ENCODE measurements at places on chromosomes 3 and 15.

GRCh38 chr3:123105201-123106189 is 38.7 kb downstream of the PDIA5 start:
- DNase-seq = no peak

DNA sequence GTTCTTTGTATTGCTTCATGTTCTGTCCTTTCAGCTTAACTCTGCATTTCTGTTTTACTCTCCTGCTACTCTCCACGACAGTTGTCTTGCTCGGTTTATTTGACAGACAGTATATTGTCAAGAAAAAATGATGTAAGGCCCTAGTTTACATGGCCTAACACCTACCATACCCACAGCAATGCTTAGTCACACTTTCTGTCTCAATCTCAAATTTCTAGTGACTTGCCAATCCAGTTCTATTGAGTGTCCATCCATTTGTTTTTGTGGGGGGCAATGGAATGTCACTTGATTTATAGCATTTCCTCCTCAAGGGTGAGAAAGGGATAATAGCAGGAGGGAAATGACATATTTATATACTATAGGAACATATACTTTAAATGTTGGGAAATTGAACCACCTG is 676.2 kb downstream of the NAALADL2 start:
- no peak for DNase-seq

- no peak for DNase-seq
Observed at GRCh38 chr3:138775254-138775595, 59.5 kb downstream of the PIK3CB start.

- no peak for DNase-seq
Observed at GRCh38 chr15:31128919-31129768, 27.6 kb upstream of the TRPM1 start.

GRCh38 chr3:30644615-30645014 is 38.2 kb downstream of the TGFBR2 start:
- no peak for DNase-seq

DNA sequence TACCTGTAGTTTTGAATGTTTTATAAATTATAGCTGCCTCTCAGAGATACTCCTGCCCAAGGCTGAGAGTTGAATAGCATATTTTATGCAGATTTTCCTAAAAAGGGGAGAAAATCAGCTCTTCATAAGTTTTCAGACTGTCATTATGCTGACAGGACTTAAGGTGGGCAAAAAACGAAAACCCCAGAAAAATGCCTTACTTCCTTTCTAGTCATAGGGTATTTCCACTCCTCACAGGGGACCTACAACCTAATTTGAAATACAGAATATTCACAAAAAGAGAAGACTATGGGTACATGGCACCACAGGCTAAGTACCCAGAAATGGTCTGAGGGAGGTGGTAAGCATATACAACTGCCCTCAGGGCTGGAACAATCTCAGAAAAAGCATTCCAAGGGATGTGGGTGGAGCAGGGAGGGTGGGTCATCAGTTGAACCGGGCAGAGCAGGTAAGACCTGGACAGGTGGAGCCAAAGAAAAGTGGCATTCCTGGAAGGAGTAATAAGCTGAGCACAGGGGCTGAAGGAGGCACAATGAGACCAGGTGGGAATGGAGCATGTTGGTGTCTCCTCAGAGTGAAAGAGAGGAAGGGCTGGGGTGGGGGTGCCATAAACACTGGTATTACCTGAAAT is 10.6 kb upstream of the OXSR1 start:
- DNase-seq = no peak

GRCh38 chr3:124787476-124788195 is 57.4 kb downstream of the UMPS start:
- DNase-seq = no peak

- no peak for DNase-seq
Observed at GRCh38 chr3:163468531-163469335, 1609.6 kb downstream of the SI start.

- no peak for DNase-seq
Observed at GRCh38 chr15:41161336-41161735, 45.3 kb upstream of the INO80 start.

DNA sequence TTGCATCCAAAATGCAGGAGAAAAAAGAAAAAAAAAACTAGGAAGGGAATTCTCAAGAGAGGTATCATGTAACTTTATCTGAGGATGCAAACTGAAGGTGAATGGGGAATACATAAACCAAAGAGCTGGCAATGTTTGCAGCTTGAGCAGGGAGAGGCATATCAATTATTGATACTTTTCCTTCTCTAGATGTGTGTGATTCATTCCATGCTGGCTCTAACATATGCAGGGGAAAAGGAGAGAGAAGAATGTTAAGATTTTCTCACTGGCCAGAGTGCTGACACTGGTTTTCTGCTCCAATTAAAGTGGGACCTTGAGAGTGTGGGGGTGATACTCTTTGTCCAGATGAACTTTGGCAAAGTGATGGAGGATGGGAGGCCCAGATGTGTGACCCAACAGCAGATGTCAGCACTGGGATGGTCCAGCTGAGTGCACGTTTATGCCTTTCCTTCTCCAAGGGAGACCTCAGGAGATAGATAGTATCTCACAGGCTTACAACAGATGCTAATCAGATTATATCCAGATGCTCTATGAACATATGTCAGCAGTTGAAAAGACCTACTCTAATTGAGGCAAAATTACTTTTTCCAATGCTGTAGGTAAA is 50.0 kb upstream of the PSMD6 start:
- no peak for DNase-seq

GRCh38 chr3:171393032-171393744 is 67.0 kb downstream of the TNIK start:
- DNase-seq = no peak

GRCh38 chr3:4310971-4311370 is 7.8 kb downstream of the SETMAR start:
- DNase-seq = no peak

DNA sequence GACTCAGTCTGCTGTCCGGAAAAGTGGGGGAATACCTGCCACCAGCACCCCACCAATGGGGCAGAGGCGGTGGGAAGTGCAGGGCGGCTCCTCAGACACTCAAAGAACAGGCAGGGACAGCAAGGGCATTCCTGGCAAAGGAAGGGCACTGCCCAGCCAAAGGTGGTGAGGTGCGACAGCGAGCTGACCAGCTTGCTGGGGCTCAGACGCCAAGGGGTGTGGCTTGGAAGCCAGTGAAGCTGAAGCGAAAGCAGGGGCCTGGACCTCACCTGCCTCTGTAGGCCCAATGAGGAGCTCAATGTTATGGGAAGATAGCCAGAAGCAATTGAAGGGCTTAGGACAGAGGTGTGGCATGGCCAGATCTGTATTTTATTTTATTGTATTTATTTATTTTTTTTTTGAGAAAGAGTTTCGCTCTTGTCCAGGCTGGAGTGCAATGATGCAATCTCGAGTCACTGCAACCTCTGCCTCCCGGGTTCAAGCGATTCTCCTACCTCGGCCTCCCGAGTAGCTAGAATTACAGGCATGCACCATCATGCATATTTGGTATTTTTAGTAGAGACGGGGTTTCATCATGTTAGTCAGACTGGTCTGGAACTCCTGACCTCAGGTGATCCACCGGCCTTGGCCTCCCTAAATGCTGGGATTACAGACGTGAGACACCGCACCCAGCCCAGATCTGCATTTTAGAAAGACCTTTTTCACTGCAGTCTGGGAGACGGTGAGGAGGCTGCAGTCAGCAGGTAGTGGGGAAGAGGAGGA is 4.4 kb upstream of the LMAN1L start:
- no peak for DNase-seq

- no peak for DNase-seq
Observed at GRCh38 chr3:54146506-54147239, 24.3 kb downstream of the CACNA2D3 start.

GRCh38 chr15:77187751-77188464 is 117.0 kb upstream of the TSPAN3 start:
- DNase-seq = no peak
